Small intestine (tissue), 16 donors: ENCODE measurements at places on chromosomes 16 and 17.

- DNase-seq: no peak
Observed at GRCh38 chr16:85421338-85422195, 191.6 kb upstream of the GSE1 start.

- DNase-seq: peak; percentile 39
Observed at GRCh38 chr16:50371936-50372595, 3.3 kb upstream of the BRD7 start.

- DNase-seq: no peak
Observed at GRCh38 chr16:57403965-57404817, at the start of gene CCL17. Gene CCL17 (plus strand): TSS chr16:57404767. CDS start chr16:57413933, 9,166 bp downstream.

DNA sequence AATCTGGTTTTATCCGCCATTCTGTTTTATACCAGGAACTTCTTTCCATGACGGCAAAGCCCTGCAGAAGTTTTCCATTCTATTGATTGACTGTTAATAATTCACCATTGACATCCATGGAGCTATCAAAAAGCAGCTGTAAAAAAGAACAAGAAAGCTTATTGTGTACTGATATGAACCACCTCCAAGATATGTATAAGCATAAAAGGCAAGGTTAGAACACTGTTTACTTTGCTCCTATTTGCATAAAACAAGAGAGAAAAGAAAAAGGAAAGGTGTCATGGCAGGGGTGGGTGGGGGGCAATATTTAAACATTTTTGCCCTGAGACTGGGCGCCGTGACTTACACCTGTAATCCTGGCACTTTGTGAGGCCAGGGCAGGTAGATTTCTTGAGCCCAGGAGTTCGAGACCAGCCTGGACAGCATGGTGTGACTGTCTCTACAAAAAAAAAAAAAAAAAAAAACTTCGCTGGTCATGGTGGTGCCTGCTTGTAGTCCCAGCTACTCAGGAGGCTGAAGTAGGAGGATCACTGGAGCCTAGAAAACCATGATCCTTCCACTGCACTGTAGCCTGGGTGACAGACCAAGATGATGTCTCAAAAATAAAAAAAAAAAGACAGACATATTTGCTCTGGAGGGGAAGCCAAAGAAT is 52.5 kb downstream of the TMEM114 start:
- DNase-seq: peak; percentile 80

DNA sequence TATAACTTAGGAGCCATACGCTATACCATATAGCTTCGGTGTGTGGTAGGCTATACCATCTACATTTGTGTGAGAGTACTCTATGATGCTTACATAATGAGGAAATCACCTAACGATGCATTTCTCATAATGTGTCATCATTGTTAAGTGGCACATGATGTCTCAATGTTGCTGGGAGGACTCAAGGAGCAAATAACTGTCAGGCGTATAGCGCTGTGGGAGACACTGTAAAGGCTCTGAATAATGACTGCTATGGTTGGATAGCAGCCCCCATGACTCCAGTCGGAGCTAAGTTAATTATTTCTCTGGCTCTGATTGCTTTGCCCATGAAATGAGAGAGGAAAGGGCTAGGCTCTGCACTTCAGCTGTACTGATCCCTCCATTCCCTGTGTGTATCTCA is 197.2 kb downstream of the RGS9 start:
- no peak for DNase-seq

DNA sequence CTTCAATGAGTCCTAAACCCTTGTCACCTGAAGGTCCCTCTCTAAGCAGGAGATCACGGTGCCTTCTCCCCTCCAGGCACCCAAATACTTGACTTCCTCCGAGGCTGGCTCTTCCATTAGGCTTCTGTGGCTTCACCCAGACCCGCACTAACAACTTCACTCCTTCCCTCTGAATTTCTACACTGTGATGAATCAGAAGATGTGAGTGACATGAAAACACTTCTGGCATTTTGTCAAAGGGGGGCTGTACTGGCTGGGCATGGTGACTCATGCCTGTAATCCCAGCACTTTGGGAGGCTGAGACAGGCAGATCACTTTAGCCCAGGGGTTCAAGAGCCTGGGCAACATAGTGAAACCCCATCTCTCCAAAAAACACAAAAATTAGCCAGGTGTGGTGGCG is 72.6 kb upstream of the CNEP1R1 start:
- DNase-seq: no peak

- no peak for DNase-seq
Observed at GRCh38 chr16:14356064-14356463, 274.0 kb downstream of the PARN start.

DNA sequence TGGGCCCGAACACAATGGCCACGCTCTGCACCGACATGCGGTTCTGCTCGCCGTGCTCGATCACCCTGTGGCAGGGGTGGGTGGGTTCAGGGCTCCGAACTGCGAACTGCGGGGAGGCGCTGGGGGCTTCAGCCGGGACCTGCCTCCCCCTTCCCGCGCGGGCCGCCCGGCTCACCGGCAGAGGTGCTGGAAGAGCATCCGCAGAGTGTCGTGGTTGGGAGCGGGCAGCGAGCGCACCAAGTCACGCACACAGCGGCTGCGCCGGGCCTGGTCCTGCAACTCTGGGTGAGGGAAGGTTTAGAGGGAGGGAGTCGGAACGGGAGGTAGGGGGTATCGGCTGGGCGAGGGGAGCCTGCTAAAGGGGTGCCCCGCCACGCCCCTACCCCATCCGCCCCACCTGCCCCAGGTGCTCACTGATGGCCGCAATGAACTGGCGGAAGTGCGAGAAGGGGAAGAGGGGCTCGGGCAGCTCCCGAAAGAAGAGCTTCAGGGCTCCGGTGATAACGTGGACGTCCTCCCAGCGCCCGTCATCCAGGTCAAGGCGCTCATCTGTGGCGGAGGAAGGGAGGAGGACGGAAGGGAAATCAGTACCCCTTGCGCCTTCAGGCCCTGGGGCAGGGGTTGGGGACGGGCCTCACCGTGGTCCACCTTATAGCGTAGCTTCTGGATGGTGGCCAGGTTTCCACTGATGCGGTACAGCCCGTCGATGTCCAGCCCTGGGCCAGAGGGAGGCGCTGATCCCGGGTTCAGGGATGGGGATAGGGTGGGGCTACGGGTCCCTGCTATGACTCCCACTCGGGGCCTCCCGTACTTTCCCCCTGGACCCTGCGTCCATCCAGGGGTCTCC is 36.9 kb downstream of the ARHGAP27 start:
- no peak for DNase-seq

- DNase-seq: no peak
Observed at GRCh38 chr16:48235556-48236136, 8.5 kb upstream of the LONP2 start.

- DNase-seq: no peak
Observed at GRCh38 chr16:20311548-20311947, 15.8 kb downstream of the GP2 start.
